ENCODE measurements at places on chromosomes 6 and 20. TPM values are rescaled to one million over a fixed set of nuclear protein-coding genes. Genes with fewer than 3 reads are reported as not detected.
A peak's percentile ranks its signal among the peaks of the same experiment; 100 is the strongest.

DNA sequence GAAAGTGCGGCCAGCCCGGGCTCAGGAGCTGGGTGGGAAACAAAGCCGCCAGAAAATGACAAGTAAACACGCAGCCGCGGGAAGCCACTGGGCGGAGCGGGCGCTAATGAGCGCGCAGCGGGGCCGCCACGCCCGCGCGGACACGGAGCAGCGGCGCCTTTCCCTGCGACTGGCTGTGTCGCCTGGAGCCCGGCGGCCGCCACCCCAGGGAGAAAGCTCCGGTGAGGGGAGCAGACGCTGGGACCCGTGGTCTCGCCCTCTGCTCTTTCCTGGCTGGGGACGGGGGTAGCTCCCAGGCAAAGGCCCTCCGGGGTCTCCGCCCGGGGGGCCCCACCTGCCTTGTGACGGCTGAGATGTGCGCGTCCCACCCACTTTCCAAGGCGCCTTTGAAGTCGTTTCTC, 54.9 kb downstream of the PRR18 start:
- peak; percentile 70 for DNase-seq

KHDRBS2 gene
- total RNA-seq: not detected

GRCh38 chr20:45611054-45611453, 18.5 kb upstream of the WFDC10A start:
- DNase-seq: no peak

GRCh38 chr6:12476484-12476883, 186.3 kb downstream of the EDN1 start:
- no peak for DNase-seq

DNA sequence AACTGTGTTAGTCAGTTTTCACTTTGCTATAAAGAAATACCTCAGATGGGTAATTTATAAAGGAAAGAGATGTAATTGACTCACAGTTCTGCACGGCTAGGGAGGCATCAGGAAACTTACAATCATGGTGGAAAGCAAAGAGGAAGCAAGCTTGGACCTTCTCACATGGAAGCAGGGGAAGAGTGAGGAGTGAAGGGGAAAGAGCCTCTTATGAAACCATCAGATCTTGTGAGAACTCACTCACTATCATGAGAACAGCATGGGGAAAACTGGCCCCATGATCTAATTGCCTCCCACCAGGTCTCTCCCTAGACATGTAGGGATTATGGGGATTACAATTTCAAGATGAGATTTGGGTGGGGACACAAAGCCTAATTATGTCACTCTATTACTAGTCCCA, 41.3 kb upstream of the PLAGL1 start:
- no peak for DNase-seq
